ENCODE measurements at places on chromosomes 1 and 21. TPM values are rescaled to one million over a fixed set of nuclear protein-coding genes. Genes with fewer than 3 reads are reported as not detected.

DNA sequence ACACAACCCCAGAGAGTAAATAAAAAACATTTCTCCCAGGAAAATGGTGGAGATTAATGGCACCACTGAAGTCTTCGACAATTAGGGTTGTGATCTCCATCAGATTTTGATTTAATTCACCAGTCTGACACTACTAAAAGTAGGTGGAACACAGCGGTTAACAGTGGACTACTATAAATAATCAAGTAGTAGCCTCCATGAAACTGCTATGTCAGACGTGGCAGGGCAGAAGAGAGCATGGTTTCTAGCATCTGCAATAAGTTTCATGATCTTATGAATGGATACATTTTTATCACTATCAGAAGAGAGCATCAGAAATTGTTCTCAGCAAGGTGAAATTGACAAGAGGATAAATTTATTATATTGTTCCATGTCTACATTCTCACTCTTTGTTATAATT lies 1706.6 kb downstream of the MRPL39 start:
- DNase-seq: no peak

The SMIM1 gene
- total RNA-seq: 2.3 TPM

GRCh38 chr1:103283371-103283770 lies 175.0 kb upstream of the COL11A1 start:
- no peak for DNase-seq

The LCE2A gene
- total RNA-seq: 324 TPM

- no peak for DNase-seq
Measured at GRCh38 chr1:213053455-213053854, 2.4 kb downstream of the RPS6KC1 start.

GRCh38 chr1:202123336-202123813 lies 658 bp downstream of the GPR37L1 start:
- DNase-seq: no peak

DNA sequence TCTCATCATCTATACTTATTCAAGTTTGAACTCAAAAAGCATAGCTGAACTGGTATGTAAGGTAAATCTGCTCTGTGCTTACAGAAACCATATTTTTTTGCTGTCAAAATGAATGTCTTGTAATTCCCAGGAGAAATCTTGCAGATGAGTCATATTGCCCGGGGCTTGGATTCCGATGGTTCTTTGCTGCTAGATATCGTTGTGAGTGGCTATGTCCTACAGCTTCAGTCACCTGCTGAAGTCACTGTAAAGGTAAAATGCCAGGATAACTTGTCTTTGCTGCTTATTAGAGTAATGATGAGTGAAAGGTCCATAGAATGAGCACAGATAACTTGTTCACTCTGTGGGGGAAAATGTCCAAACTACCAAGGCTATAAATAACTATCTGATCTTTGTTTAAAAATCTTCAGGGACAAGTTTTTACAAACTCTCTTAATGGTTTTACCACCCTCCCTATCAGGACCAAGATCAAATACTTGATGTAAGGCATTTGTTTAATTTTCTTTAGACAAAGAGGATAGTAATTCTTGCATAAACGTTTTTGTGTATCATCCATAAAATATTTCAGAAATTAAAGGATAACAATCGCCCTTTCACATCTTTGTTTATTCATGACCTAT lies 222.3 kb downstream of the TPR start:
- no peak for DNase-seq

The PPFIA4 gene
- 1.8 TPM for total RNA-seq

The PLA2G2A gene
- 14.0 TPM for total RNA-seq

The GBP4 gene
- total RNA-seq: 2.8 TPM
